ENCODE measurements at places on chromosomes 3 and 15.

GRCh38 chr15:100763835-100764750 is 115.5 kb upstream of the ALDH1A3 start:
- no peak for DNase-seq

DNA sequence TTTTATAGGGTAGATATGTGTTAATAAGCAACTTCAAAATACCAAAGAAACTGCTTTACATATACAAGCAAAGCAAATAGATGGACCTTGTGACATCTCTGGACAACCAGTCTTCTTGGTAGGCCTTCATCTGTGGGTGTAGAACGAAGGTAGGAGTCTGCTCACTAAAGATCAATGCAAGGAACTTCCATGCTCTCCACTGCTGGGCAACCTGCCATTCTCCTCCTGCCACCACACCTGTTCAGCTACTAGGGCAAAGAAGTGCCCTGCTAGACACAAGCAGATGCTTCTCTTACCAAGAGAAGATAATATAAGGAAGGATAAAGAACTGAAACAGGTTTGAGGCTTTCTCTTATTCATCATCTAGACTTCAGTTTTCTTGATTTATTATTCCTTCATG is 12.6 kb downstream of the PPARG start:
- no peak for DNase-seq

- DNase-seq, result no peak
These were observed 19.9 kb downstream of the SLC51A start for GRCh38 chr3:196236223-196236622.

DNA sequence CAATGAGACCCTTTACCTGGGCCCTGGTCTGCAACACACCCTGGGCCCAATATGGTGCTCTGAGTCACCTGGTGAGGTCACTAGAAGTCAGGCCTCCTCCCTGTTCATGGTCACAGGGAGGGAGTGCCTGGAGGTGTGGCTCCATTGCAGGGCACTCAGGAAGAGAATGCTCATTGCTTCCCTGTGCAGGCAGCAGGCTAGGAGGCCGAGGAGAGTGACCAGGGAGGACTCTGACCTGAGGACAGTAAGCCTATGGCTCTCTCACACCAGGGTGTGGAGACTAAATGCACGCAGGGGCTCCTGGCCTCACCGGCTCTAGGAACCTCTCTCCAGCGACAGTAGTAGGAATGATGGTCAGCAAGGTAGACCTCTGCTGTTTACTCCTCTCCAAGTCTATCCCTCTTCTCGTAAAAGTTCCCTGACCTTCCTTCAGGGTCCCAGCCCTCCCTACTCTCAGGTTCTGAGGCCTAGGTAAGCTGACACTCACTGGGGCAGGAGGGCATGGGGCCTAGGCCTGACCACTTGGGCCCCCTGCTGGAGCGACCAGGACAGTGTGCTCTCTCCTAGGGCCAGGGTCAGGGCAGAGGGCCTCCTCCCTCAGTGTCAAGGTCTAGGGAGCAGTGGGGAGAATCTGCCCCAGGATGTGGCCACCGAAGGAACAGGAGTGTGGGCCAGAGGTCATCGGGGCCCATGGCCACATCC is 9.6 kb upstream of the SLCO2A1 start:
- no peak for DNase-seq

GRCh38 chr15:81853150-81853748 is 192.6 kb downstream of the MEX3B start:
- no peak for DNase-seq

- no peak for DNase-seq
These were observed 483 bp downstream of the MEX3B start for GRCh38 chr15:82045179-82045891.

DNA sequence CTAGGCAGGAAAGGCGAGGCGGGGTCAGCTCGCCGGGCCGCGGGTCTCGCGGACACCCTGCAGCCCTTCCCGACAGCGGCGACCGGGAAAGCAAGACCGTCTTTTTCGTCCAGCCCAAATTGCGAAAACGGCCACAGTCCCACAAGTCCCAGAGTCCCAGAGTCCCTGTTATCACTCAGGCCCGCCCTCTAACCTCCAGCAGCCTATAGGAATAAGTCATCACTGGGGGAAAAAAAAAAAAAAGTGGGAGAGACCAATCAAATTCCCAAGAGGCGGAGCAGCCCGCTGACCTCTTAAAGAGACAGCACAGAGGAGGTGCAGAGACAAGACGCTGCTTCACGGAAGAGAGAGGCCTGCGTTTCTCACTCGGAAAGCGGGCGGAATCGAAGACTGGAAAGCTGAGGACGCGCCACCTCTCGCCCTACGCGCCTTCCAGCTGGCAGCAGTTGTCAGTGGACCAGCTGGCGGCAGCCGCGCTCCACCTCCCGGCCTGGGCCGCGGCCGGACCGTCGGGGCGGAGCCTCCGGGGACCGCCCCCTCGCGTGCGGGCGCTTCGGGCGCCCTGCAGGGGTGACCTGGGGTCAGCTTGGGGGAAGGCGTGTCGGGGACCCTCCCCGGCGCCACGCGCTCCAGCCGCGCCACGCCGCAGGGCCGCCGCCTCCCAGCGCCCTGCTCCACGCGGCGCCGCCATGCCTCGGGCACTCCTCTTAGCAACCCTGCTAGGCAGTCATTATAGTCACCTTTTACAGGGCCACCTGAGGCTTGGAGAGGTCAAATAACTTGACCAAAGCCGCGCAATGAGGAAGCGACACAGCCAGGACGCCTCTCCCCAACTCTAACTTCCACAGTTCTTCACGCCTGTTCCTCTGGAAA is at the start of gene TPRA1:
TPRA1 (minus strand) TSS at position 141 of the 873 bp plus-strand sequence. CDS start 10,587 bp downstream, outside the sequence.
- DNase-seq, result peak; percentile 99

Data from COLO829 (cell line).